ENCODE measurements at places on chromosomes 13 and 19.

- no peak for ATAC-seq
These were observed 19.7 kb downstream of the ZNF536 start for GRCh38 chr19:30391554-30392551.

GRCh38 chr19:10209315-10209714 lies 14.6 kb upstream of the DNMT1 start:
- no peak for ATAC-seq

- ATAC-seq = no peak
These were observed 754 bp downstream of the DNAJB1 start for GRCh38 chr19:14517446-14517839.

DNA sequence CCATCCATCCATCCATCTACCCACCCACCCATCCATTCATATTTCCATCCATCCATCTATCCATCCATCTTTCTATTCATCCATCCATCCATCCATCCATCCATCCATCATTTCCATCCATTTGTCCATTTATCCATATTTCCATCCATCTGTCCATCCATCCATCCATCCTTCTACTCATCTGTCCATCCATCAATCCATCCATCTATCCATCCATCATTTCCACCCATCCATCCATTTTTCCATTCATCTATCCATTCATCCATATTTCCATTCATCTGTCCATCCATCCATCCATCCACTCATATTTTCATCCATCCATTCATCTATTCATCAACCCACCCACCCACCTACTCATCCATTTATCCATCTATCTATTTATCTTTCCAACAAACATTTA lies 229.6 kb downstream of the TEX29 start:
- ATAC-seq = no peak

DNA sequence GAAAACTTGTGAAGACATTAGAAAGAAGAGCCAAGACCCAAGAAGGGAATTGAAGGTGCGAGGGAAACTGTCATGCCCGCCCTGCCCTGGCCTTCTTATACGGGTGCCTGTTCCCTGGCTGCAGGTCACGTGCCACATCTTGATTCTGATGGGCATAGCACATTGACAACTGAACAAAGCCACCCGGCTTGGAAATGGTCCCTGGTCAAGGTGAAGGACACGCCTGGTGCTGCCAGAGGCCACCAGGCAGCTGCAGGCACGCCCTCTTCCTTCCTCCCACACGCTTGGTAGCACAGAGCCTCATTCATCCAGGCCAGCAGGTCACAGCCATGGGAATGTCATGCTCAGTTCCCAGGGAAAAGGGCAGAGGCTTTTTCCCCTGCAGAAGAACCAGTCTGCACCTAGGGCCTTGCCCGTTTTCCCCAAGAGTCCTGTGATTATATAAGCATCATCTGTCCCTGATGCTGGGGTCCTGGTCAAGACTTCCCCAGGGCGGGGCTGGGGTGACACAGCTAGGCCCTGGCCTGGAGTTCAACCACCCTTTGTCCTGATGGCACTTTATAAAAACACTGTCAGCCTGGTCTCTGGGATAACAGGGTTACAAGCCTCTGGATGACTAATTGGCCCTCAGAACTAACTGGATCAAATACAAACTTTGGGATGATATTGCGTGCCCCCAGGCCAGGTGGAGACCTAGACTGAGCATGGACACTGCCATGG lies 56.0 kb downstream of the CDADC1 start:
- ATAC-seq = no peak

DNA sequence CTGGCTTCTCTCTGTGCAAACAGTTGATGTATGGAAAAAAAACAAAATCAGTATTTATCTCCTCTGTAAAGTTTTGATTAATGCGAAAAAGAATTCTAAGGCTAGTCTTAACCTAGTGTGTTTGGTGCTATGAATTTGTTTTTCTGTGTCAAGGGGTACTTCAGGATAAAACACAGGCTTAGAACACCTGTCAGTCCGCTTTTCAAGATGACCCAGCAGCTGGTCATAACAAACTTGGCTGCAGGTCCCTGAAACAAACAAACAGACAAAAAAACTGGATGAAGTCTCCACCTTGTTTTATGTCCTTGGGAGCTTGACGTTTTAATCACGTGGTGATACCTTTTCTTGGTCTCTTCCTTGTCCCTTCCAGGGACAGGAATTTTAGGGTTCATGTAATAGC lies 689.3 kb downstream of the UQCRFS1 start:
- ATAC-seq = no peak

- no peak for ATAC-seq
These were observed 7.7 kb upstream of the NANOS2 start for GRCh38 chr19:45922281-45922680.

DNA sequence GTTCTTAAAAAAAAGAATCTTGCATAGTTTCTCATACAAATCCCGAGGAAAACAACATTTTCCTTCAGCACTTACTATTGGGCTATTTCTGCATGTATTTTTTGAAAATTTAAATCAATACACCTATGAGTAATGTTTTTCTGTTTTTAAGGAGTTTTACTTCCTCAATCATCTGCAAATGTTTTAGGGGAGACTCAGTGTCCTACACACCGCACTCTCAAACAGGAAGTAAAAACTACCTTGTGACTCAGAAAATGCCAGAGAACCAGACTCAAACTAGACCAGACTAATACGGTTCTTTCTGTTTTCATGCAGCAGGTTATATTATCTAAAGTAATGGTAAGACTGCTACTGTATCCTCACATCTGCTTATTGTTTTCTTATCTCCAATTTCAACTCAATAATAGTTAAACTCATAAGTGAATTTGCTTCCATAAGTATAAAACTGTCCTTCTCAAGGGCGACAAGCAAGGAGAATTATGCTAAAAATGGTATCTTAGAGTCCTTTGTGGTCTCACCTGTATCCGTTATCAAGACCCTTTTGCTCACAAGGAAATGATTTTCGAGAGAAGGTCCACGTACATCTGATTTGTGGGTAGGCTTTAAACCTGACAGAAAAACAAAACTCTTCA lies 52.5 kb downstream of the FLT3 start:
- ATAC-seq = peak; percentile 95

- no peak for ATAC-seq
These were observed 242.4 kb downstream of the KLF12 start for GRCh38 chr13:73891805-73892204.

Measured in stimulated activated memory B cell treated with anti-CD40 and anti-IgM and Interleukin-4, amounts not matched to agents 10 μg/mL and 1 μg/mL and 100 μg/mL, for 72 hours (primary cell).